ENCODE measurements at places on chromosomes 11 and 22.

DNA sequence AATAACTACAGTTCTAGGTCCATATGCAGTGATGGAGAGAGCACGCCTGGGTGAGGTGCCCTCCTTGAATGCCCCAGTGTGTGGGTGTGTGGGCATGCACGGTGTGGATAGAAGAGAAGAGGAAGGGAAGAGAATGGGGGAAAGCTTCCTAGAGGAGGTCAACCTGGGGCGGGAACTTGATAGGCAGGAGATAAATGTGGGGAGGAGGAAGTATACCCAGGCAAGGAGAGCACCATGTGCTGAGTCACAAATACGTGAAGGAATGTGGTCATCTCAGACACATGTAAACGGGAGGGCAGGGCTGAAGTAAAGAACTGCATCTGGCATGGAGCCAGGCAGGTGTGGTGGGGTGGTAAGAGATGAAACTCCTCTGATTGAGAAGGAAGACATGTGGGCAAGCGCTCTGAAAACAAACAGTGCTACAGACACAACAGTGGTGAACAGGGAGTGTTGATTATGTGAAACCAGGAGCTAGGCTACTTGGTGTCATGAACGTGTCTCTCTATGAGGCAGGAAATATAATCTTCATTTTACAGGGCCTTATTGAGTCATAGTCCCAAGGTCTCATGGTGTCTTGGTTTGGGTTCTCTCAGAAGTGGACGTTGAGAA is 61.5 kb upstream of the EED start:
- no peak for DNase-seq

- peak; percentile 86 for DNase-seq
These were observed 56.9 kb downstream of the MICAL2 start for GRCh38 chr11:12167061-12168000.

- DNase-seq = peak; percentile 48
These were observed 3.1 kb downstream of the FDX1 start for GRCh38 chr11:110432713-110433392.

GRCh38 chr11:62593434-62594044 is 2.2 kb upstream of the TUT1 start:
- peak; percentile 80 for DNase-seq

DNA sequence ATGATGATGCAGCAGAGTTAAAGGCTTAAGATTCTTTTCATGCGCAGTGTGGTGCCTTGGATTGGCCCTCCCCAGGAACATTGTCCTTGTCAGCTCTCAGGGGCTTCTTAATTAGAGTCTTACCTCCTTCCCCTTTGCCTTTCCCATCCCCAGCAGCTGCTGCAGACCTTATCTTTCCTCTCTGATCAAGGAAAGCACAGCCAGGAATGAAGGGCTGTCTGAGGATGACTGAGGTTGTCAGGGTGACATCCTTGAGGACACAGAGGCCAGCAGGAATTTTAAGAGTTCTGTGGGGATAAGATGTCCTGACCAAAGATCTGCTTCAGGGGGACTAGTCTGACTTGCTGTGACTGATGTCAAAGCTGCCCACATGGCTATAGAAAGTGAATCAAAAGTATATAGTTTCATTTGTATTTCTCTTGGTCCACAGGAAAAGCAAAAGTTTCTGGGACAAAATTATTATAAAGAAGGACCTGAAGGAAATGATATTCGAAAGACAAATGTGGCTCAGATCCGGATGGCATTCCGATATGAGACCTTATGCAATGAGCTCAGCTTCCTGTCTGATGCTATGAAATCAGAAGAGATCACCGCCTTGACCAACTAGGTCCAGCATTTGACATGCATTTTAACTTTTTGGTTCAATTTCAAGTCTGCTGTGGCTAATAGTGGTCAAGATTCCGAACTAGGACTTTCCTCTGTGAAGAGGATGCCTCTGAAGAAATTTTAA is 35.5 kb downstream of the RNF141 start:
- no peak for DNase-seq

All from fibroblast of skin of scalp (primary cell).